NB4 (cell line): ENCODE measurements at places on chromosomes 16 and 17.

DNA sequence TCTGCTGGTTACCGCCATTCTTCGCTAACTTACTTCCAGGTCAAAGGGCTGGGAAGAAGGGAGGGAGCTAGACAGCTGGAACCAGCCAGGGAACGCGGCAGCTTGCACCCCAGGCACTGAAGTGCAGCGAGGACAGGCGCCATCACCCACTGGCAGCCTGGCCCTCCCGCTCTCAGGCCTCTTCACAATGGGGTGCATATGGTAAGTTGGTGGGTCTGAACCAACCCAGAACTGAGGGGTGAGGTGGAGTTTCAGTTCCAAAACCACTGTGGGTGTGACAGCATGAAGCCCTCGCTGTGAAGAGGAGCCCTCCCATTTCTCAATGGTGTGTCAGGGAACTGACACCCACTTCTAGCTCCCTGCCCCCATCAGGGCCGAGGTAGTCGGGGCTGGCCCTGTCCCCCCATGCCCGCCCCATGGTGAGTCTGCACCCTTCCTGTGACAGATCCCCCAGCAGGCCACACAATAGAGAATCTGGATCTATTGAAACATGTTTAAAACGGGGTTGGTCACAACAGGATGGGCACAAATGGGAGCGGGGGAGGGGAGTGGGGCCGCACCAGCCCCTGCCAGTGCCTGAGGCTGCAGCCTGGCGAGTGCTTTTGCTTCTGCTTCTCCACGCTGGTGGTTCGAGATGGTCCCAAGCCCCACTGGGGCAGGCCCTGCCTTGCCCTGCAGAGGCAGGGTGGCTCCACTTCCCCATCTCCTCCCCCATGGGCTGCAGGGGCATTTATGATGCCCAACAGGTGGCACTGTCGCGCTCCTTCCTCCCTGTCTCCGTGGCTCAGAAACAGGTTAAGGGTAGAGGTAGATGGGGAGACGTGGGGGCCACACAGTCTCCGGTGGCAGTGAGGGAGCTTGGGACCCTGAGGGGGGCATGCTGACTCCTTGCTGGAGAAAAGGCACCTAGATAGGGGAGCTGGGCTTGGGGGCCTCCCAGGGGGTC, 2.3 kb downstream of the LIMD2 start:
- peak; percentile 90 for DNase-seq

- no peak for DNase-seq
Measured at GRCh38 chr16:20348365-20349185, 3.9 kb downstream of the UMOD start.

- no peak for DNase-seq
Measured at GRCh38 chr16:66446737-66447136, 19.6 kb downstream of the BEAN1 start.

GRCh38 chr17:13415871-13416416, 185.8 kb downstream of the HS3ST3A1 start:
- DNase-seq: no peak

DNA sequence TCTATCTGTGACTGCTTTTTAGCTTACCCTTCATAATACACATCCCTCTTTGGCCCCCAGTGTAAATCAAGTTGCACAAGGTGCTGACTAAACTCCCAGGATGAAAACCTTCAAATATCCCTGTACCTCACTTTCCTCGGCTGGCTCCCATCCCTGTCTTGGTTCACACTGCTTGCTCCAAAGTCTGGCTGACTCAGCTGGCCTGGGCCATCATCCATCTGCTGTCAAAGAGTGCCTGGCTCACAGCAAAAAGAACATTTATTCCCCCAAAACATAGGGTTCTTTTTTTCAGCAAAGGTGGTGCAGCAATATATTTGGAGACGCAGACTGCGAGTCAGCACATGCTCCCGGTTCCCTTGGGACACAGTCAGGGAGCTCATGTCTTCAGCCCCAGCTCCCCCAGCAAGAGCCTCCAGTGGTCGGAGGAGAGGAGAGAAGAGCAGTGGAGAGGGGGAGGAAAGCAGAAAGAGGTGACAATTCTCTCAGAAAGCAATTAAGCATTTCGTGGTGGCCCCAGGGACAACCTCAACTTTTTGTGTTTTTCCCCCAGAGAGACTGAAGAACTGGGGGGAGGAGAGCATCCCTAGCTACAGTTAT, 26.1 kb downstream of the GPR142 start:
- peak; percentile 75 for DNase-seq

DNA sequence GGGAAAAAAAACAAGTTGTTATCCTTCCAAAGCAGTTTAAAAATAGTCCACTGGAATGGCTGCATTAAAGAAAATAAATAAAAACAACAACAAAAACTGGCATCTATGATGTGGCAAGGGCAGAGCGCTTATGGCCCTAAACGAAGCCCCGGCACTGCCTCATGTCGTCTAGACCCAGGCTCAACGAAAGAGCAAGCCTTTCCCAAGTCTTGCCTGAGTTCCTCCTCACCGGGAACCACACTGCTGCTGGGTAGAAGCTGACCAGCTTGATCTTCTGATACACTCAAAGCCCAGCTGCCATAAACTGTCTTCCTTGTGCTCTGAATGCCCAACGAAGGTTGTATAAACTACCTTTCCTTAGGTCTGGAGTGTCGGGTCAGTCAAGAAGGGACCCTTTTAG, 37.0 kb downstream of the NDEL1 start:
- DNase-seq: no peak

DNA sequence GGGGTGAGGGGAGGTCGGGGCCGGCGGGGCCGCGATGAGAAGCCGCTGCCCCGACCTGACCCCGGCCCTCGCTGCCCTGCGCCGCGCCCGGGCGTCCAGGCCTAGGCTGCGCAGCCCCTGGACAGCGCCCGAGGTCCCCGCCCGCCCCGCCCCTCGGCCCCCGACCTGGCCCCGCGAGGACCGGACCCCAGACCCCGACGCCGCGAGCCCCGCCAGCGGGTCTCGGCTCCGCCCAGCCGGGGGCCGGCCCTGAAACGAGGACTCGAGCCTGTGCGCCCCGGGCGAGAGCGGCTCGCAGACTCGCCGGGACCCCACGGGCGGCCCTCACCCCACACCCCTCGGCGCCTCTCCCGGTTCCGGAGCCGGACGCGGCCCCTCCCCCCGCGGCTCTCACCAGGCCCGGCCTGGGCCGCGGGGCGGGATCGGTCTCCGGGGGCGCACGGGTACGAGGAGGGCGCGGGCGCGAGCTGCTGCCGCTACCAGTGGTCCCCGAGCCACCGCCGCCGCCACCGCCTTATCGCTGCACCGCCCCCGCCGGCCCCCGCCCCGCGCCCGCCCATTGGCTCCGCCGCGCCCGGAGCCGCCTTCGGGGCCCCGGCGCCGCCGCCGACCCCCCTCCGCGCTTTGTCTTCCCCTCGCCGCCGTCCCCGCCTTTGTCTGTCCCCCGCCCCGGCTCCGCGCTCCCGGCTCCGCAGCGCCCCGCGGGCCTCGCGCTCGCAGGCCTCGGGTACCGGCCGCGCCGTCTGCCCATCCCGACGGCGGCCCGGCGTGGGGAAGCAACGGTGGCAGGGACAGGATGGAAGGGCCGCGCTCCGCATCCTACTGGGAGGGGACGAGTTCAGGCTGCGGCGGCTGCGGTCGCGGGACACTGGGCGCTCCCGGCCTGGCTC, at the start of gene LIMD2:
Gene LIMD2, minus strand, starts transcription at position 488 of the 890 bp plus-strand sequence. CDS start 827 bp downstream, outside the sequence.
- peak; percentile 83 for DNase-seq

DNA sequence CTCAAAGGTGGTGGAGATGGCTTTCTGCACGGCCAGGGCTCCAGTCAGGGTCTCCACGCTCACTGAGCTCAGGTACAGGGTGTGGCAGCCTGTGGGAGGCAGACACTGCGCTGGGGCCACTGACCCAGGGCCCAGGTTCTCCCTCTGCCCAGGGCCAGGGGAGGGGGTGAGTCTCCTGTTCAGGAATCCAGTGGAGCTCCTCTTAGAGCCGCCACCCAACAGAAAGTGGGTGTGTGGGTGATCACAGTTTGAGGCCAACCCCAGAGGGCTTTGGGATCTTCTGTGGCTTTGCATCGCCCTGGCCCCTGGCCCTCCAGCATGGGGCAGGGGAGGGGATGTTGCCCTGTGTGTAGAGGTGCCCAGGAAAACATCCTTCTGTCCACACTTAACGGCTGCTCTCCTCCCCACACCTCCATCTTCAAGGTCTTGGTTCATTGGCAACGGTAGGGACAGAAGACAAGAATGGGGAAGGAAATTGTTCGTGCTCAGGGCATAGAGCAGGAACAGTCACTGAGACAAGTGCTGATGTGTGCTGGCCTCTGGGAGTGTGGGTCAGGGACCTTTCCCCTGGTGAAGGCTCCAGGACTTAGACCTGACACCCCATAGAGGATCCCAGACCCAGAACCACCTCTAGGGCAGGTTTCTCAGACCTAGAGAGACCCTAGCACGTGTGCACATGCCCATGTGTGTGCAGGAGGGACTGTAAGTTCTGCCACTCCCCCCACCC, 21.5 kb downstream of the TNS4 start:
- DNase-seq: peak; percentile 39

DNA sequence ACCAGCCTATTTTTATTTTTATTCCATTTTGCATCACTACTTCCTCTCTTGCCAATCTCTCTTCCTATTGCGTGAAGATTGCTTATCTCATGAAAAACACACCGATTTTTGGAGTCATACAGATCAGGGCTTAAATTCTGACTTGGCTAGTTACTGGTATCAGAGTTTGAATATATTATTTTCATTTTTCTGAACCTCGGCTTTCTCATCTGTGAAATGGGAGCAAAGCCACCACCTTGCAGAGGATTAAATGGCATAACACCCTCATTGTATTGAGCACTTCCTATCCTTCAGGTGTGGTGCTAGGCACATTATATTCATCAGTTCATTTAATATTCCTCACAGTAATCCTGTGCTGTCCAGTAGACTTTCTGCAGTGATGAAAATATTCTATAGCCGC, 208.8 kb downstream of the HAPSTR1 start:
- no peak for DNase-seq

DNA sequence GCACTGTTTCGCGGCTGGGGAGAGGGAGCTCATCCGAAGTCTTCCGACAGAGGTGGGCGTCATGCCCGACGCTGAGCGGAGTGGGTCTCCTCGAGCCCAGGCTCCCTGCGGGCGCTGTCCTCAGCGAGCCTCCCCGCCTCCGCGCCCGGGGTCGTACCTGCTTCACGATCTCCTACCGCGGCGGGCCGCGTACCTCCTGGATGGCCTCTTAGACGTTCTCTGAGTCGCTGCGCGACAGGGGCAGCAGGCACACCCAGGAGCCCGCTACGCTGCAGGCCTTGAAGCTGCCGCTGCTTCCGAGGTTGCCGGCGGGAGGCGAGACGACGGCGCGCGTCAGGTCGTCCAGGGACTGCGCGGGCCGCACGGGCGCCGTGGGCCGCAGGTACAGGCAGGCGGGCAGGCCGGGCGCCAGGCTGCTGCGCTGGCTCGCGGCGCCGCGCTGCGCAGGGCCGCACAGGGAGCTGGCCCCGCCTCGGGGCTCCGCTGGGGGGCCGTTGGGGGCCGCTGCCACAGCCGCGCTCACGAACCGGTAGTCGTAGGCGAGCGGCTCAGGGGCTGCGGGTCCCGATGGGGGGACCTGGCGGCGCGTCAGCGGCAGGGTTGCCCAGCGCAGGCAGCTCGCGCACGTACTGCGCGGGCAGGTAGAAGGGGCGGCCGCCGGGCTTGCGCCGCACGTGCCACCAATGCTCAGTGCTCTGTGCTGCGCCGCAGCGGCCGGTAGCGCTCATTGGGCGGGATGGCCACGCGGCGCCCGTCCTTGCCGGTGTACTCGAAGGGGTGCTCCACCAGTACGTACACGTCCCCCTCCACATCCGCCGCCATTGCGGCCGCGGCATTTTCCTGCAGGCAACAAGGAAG, 116.4 kb upstream of the SMURF2 start:
- DNase-seq: no peak

GRCh38 chr16:50992350-50993032, 158.6 kb downstream of the SALL1 start:
- no peak for DNase-seq

- DNase-seq: no peak
Measured at GRCh38 chr17:10192972-10193371, 5.4 kb downstream of the GAS7 start.

- peak; percentile 42 for DNase-seq
Measured at GRCh38 chr17:81703747-81704654, 834 bp downstream of the MRPL12 start.

GRCh38 chr17:77793146-77793970, 165.1 kb upstream of the TNRC6C start:
- no peak for DNase-seq

DNA sequence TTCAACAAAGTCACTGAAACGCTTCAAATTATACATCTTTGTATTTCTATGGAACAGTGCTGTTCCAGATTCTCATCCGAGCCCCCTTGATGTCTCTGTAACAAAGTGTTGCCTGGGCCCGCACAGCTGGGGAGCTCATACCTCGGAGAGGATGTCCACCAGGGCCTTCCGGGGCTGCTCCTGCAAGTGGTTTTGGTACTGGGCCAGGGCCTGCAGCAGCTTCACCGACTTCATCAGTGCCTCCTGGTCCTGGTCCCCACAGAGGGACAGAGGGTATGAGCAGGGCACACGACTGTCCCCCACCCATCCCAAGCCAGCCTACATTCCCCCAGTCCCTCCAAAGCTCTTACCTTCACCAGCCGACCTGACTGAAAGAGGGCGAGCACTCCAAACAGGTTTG, 1.5 kb downstream of the MYBBP1A start:
- no peak for DNase-seq

- DNase-seq: no peak
Measured at GRCh38 chr16:2092866-2093265, 42.8 kb downstream of the PKD1 start.

- DNase-seq: no peak
Measured at GRCh38 chr16:17373533-17373932, 97.2 kb downstream of the XYLT1 start.

DNA sequence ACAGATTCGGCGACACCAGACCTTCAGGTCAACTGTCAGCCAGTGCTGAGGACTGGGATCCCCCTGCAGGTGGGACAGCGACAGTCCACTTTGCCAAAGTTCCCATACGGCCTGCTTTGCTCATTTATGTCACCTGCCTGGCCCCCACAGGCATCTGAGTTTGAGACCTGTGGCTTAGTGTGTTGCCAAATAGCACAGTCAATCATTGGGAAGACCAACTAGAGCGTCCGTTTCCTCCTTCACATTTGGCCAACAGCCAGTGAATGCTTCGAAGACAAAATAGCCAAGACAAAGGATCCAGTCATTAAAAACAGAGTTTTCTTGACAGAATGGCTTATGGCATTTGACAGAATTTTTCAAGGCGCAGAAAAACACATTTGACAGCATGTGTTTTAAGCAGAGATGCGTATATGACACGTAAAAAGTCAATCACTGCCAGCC, 113.8 kb downstream of the ABCC12 start:
- peak; percentile 7 for DNase-seq
